KBM-7 (cell line): ENCODE measurements at places on chromosomes 2 and 18.
A peak's percentile ranks its signal among the peaks of the same experiment; 100 is the strongest.

DNA sequence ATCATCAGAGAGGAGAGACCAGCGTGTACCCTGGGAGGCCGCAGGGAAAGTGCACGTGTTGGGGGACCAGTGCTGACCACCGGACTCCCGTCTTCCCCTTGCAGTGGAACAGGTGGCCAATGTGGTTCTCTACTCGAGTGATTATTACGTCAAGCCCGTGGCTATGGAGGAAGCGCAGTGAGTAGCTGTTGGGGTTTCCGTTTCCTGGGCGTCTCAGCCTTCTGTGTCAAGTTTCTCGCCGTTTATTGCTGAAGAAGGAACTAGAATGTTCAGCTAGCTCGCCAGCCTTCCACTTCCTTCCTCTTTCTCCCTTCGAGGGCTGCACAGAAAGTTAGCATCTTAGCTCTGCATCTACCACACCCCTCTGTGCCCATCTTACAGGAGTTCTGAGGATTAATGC, 22.8 kb upstream of the DGKD start:
- peak; percentile 96 for DNase-seq

DNA sequence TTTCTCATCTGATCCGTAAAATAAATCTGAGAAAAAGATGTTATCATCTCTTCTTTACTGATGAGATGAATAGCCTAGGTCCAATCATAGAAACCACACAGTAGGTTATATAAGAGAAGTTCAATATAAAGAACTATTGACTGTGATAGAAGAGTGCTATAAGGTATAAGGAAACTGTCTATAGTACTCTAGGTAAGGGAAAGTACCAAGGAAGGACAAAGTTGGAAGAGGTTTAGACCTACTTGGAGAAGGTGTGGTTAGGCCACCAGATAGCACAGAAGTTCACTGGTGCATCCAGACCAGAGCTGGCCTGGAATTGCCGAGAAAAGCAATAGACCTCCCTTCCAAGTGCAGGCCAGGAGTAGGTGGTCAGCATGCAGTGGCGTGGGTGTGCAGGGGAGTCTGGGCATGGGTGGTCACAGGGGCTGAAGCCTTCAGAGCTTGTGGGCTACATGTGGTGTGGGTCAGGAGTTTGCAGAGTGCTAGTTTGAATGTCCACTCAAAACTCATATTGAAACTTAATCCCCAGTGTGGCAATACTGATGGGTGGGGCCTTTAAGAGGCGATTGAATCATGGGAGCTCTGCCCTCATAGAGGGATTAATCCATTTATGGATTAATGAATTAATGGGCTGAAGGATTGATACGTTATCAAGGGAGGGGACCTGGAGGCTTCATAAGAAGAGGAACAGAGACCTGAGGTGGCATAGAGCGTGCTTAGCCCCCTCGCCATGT, 86.3 kb downstream of the ALPK2 start:
- no peak for DNase-seq

DNA sequence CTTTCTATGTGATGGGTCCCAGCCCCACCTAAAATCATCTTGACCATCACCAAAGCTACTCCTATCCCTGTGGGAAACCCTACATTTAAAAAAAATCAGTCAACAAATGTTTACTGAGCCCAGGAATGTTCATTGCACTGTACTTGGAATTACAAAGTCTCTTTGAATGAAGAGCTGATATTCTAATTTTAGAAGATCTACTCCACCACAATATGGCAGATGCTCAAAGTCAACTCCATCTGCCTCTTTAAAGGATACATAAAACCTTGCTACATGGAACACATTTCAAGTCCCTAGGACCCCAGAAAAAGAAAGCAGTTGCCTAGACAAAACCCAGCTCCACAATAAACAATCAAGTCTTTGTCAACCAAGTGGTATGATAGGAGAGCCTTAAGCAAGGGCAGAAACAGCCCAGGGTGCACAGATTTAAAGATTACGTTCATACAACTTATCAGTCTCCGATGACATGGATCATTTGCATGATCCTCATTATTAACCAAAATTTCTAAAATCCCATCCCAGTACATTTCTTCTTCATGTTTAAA, 234.3 kb upstream of the ACVR2A start:
- no peak for DNase-seq

DNA sequence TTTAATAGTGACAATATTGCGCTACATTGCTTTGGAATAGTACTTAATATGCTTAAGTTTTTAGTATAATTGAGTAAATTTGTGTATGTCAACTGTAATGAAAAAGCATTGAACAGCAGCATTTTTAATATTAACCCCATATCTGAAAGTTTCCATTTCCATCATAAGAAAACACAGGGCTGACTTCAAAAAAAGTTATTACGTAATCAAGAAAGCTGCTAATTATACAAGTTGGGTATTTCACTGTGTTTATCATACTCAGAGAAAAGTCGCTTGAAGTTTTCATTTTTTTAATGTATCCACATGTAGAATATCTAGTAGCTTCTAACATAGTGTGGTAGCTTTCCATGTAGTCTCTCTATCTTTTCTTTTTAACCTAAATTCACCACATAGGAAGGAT, 146.5 kb downstream of the PKP4 start:
- no peak for DNase-seq

- no peak for DNase-seq
These were observed 154.7 kb downstream of the EML6 start for GRCh38 chr2:54878182-54878581.

GRCh38 chr18:23967321-23968089, 47.0 kb upstream of the TTC39C start:
- peak; percentile 51 for DNase-seq

DNA sequence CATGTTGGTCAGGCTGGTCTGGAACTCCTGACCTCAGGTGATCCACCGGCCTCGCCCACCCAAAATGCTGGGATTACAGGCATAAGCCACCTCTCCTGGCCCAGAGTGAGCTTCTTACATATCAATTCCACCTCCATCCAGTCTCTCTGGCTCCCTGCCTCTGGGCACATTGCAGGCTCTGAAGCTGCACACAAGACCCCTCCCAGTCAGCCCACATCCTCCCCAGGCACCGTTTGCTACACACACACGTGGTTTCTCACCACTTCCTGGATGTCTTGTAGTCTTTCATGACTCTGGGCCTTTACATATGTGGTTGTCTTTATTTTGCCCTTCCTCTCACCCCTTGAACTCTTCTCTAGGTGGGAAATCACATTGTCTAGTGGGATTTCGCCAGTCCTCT, 64.0 kb upstream of the CABLES1 start:
- DNase-seq = peak; percentile 94

- DNase-seq = no peak
These were observed 1066.2 kb downstream of the TDRD15 start for GRCh38 chr2:22189893-22190480.

DNA sequence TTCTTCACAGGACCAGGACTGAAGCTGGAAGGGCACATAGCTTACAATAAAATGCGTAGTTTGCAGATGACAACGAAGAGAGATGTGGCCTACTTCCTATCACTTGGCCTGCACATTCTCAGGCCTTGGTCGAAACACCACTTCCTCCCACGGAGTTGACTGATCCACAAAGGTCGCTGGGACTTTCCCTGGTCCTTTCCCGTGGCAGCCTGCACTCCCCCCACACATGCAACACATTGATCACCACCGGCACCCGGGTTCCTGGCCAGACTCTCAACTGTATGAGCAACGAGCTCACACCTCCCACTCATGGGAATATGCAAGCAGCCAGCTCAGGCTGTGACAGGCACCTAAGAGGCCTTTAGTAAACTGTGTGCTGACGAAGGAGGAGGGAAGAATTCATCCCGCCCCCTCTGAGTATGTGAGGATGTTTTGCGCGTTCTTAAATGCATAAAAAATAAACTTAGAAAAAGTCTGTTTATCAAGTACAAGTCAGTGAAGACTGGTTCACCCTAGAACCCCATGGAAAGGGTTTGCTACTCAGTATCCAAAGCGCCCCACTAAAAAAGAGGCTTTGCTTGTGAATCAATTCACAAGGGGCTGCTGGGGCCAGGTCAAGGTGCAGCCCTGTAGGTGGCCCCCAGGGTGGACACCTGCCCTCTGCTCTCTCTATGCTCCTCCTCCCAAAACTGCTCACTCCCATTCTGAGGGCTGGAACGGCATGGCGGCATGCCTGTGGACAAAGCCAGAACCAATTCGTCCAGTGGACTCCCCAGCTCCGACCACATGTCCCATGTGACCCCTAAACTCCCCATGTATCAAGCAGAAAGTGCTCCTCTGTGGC, 154.3 kb downstream of the EIPR1 start:
- DNase-seq = peak; percentile 9

GRCh38 chr2:127106457-127106990, 430 bp downstream of the BIN1 start:
- DNase-seq = peak; percentile 34
